ENCODE measurements at places on chromosomes 13 and 19.

DNA sequence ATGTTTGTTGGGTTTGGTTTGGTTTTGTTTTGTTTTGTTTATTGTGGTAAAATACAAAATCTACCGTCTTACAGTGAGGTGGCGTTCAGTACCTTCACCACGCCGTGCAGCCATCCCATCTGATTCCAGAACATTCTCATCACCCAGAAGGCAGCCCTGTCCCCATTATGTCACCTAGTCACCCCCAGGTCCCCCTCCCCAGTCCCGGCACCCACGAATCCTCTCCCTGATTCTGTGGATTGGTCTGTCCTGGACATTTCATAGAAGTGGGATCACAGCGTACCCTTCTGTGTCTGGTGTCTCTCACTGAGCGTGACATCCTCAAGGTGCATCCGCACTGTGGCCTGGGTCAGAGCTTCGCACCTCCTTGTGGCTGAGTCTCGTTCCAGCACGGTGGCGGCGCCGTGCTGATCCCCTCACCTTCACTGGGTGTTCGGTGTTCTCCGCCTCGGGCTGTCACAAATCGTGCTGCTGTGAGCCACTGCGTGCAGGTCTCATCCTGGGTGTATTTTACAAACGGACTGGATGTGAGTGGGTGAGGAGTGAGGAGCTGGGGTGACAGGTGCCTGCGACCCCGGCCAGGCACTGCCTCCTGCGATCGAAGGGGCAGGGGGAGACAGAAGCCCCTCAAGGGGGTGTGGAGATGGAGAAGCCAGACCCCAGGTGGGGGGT is 580 bp upstream of the TEKTIP1 start:
- no peak for DNase-seq

DNA sequence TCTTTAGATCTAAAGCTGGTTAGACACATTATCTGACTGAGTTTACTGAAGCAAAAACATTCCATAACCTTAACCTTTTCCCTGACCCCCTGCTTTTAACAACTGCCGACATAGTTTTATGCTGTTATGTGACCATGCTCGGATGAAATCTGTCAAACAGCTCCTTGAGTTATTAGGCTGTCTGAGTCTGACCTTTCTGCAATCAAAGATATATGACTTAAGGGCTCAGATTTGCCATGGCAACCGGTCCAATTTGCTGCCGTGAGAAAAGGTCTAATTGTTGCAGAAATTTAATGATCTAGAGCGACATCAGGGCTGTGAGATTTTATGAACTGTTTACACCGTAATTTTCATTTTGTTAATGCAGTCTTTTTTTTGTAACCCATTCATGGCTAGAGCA is 61.8 kb downstream of the URI1 start:
- peak; percentile 52 for DNase-seq

DNA sequence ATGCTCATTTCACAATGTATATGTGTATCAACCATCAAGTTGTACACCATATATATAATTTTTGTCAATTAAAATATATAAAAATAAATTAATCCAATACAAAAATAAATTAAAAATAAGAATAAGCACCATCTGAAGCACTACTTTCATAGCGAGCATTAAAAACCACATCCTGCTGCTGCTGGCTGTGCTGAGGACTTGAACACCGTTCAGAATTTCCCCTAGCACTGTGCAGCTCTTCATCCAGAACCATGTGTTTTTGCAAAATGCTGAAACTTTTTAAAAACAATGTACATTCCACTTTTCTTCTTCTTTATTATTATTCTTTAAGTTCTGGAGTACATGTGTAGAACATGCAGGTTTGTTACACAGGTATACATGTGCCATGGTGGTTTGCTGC is 40.0 kb upstream of the FOXO1 start:
- DNase-seq, result no peak

- no peak for DNase-seq
These were observed 27.9 kb downstream of the C13orf46 start for GRCh38 chr13:113945857-113946408.

- DNase-seq, result no peak
These were observed 254.1 kb upstream of the RXFP2 start for GRCh38 chr13:31485183-31485582.

GRCh38 chr19:47375694-47376588 is 26.8 kb downstream of the DHX34 start:
- no peak for DNase-seq

DNA sequence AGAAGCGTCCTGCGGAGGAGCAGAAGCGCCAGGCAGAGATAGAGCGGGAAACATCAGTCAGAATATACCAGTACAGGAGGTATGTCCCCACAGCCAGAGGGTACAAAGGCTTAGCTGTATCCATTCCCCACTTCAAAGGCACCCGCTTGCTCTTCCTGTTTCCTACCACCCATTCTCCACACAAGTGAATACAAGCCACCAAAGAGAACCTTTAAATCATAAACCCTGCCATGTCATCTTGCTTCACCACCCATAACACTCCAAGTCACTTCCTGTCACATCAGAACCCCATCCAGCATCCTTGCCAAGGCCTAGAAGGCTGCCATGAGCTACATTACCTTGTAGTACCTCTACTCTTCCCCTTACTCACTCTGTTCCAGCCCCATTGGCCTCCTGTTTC is 205.8 kb downstream of the LMO7 start:
- DNase-seq, result no peak

DNA sequence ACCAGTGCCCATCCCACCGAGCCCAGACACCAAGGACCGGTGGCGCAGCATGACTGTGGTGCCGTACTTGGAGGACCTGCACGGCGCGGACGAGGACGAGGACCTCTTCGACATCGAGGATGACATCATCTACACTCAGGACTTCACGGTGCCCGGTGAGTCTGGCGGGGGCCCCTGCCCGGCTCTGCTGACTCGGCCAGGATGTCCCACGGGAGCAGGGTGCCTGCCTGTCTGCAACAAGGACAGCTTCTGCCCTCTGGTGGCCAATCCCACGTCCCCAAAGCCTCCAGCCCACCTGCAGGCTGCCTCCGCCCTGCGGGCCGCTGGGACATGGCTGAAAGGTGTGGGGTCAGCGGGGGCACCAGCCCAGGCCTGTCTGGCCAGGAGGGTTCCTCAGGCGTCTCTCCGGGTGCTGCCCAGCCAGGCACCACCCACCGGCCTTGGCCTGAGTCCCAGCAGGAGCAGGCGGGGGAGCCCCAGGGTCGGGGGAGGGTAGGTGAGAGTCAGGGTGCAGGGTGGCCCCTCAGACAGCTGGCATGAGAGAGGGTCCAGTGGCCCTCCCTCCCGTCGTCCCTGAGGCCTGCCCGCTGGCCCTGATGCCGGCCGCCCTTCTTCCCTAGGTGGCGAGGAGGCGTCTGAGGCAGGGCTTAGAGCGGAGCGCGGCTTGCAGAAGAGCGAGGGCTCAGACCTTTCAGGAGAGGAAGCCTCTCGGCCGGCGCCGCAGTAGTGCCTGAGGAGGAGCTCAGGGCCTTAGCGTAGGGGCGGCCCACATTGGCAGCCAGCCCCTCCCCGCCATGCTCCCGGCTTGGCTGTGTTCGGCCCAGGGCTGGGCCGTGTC is 14.6 kb downstream of the CBARP start:
- DNase-seq, result peak; percentile 65

DNA sequence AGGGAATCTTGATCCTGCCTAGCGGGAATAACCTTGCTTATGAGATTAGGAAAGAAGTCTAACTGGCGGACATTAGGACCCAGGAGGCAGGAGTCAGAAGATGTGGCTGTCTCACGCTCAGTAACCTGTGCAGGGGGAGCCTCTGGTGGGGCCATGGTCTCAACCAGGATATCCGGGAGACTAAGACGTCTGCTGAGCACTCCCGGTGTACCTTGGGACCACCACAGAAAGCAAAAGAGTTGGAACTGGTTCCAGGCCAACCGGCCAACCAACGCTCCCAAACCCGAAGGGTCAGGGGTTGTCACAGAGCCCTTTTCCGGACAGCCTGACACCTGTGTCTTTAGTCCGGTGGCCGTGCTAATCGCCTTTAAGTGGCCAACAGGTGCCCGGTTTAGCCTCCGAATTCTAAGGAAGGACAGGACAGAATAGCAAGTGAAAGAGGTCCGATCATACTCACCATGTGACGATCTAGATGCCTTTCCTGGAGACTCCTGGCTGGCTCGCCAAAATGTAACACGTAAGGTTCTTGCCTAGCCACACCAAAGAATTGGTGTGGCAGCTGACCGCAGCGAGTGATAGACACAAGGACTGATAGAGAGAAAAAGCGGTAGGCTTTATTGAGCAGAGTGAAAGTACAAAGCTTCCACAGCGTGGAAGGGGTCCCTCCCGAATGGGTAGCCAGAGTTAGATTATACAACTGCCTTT is 103.9 kb upstream of the DIAPH3 start:
- no peak for DNase-seq

DNA sequence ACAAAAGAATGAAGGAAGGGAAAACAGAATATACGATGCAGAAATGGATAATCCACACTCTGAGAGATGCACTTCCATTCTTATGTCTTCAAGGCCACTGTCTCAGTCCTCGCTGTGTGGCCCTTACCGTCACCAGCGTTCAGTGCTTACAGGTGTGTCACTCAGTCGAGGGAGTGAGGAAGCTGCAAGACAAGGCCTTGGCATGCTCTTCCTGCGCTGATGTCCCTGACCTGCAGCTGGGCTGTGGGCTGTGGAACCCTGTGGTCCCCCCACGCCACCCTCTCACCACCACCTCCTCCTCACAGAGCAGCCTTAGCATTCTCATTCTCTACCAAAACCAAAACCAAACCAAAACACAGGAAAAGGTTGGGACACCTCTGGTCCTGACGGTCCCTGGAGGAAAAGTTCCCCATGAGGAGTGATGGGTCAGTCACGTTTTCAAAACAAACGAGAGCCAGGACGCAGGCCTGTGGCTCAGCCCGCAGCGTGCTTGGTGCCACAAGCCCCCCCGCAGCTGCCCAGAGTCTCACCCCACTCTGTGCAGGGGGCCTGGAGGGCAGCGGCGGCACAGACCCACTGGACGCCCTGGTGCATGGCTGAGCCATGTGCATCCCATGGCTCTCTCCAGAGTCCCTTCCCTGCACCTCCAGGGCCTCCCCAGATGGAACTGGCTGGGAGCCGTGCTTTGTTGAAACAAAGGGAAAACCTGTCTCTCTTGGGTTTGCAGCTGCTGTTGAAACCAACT is 48.2 kb upstream of the GPR183 start:
- no peak for DNase-seq

- no peak for DNase-seq
These were observed 34.3 kb upstream of the TSHZ3 start for GRCh38 chr19:31383553-31383952.

- DNase-seq, result no peak
These were observed 866 bp downstream of the COX7A1 start for GRCh38 chr19:36151144-36152018.

DNA sequence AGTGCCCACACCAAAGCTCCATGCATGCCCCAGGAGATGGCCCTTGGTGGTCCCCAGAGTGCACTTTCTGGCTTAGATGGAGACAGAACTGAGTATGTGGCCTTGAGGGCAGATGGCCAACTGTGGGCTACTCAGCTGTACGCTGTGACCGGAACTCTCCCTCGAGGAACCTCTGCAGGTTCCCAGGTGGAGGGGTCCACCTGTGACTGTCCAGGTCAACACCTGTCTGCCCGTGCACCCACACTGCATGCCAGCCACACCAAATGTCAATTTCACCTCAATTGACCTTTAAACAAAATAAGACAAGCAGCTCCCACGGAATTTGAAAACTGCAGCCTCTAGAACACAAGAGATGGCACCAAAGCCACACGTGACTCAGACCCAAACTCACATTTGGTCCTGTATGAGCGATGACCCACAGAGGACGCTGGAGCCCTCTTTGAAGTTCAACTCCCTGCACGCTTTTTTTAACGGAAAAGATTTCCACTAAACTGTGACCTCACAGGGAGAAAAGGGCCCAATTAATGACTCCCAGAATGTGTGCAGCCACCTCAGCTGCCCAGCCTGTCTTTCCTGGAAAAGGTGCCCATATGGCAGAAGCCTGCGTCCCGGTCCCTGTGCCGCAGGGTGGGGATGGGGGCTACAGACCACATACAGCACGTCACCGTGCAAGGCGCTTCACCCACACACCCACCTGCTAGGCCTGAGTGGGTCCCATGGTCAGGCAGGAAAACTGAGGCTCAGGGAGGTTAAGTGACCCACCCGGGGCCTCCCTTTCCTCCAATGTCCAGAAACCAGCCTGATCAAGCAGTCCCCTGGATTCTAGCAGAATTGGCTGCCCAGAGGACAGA is 47.7 kb downstream of the KLF2 start:
- DNase-seq, result no peak

DNA sequence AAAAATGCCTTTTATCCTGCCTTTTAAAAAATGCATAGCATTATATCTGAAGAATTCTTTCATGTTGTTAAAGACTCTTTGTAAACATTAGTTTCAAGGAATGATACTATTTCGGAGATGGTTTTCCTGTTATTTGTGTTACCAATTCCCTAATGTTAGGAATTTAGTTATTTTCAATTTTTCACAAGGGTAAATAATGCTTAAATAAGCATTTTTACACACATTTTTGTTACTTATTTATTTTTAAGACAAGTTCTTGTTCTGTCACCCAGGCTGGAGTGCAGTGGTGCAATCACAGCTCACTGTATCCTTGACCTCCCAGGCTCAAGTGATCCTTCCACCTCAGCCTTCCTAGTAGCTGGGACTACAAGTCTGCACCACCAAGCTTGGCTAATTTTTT is 49.0 kb downstream of the RGCC start:
- no peak for DNase-seq

GRCh38 chr13:23680845-23681669 is 110.8 kb downstream of the TNFRSF19 start:
- DNase-seq, result no peak

DNA sequence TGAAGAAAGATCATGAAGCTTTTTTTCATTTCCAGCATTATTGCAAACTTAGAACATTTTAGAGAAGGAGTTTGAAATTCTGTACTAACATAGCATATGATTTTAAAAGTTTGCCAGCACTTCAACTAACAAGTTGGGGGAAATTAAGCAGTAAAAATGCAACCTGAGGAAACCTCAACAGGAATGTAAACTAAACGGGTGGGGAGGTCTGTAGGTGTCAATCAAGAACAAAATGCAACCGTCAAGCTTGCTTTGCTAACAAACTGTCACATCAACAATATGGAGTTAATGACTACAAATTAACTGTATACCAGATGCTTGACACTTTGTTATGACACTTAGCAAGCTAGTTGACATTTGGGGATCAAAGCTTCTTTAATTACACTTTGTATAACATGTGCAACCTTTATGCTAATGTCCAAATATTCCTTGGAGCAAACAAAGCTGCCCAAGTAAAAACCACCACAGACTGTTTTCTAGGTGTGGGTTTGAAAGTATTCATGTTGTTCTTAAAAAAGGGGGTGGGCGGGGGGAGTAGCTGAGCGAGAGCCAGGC is 52.1 kb downstream of the DACH1 start:
- DNase-seq, result no peak

GRCh38 chr13:75489502-75490263 is 7.7 kb upstream of the TBC1D4 start:
- no peak for DNase-seq

- DNase-seq, result no peak
These were observed 51.5 kb downstream of the INSR start for GRCh38 chr19:7242601-7243258.
